T-helper 17 cell (primary cell): ENCODE measurements at places on chromosomes 2 and 18. TPM values are rescaled to one million over a fixed set of nuclear protein-coding genes. Genes with fewer than 3 reads are reported as not detected.

The CTAGE1 gene
- total RNA-seq: not detected

The CCDC178 gene
- total RNA-seq: not detected

GRCh38 chr2:72082021-72082601 is 65.6 kb downstream of the CYP26B1 start:
- no peak overlapping the region for H3K4me3 ChIP-seq

GRCh38 chr2:68031542-68032160 is 31.2 kb downstream of the C1D start:
- no peak for DNase-seq
- H3K36me3 ChIP-seq: no peaks in the 10 kb centered on the region
- peaks cover 4% of the 10 kb centered on the region for H3K27me3 ChIP-seq
- H3K4me3 ChIP-seq: no peak overlapping the region
- H3K4me1 ChIP-seq: peaks cover 2% of the 10 kb centered on the region
- H3K27ac ChIP-seq: no peak overlapping the region

DNA sequence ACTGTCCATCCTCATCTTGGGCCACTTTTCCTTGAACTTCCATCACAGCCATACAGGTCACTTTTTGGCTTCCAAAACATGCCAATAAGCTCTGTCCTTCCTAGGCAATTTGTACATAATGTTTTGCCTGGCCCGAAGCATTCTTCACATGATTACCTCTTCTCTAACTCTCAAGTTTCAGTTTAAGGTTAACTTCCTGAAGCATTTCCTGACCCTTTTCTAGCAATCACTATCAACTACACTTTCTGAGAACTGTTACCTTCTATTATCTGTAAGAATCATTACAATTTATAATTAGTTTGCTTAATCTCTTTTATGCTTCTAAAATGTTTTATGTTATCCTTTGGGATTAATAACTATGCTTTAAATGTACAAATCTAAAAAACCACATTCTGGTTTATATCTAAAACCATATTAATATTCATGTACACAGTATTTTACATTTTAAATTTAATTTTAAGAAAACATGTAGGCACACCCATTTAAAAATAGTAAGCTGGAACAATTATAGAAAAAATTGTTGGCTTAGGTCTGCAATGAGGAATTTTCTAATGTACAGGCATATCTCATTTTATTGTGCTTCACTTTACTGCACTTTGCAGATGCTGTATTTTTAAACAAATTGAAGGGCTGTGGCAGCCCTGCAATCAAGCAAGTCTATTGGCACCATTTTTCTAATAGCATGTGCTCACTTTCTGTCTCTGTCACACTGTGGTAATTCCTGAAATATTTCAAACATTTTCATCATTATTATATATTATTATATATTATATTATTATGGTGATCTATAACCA is 76.4 kb downstream of the C2orf74 start:
- peak overlapping the region; percentile 72 for H3K4me3 ChIP-seq
- DNase-seq: no peak
- peak overlapping the region; percentile 91 for H3K27ac ChIP-seq
- peaks cover 14% of the 10 kb centered on the region for H3K36me3 ChIP-seq
- no peaks in the 10 kb centered on the region for H3K27me3 ChIP-seq
